ENCODE measurements at places on chromosomes 16 and 17.

- no peak for DNase-seq
These were observed 659.9 kb upstream of the SOX9 start for GRCh38 chr17:71460943-71461342.

DNA sequence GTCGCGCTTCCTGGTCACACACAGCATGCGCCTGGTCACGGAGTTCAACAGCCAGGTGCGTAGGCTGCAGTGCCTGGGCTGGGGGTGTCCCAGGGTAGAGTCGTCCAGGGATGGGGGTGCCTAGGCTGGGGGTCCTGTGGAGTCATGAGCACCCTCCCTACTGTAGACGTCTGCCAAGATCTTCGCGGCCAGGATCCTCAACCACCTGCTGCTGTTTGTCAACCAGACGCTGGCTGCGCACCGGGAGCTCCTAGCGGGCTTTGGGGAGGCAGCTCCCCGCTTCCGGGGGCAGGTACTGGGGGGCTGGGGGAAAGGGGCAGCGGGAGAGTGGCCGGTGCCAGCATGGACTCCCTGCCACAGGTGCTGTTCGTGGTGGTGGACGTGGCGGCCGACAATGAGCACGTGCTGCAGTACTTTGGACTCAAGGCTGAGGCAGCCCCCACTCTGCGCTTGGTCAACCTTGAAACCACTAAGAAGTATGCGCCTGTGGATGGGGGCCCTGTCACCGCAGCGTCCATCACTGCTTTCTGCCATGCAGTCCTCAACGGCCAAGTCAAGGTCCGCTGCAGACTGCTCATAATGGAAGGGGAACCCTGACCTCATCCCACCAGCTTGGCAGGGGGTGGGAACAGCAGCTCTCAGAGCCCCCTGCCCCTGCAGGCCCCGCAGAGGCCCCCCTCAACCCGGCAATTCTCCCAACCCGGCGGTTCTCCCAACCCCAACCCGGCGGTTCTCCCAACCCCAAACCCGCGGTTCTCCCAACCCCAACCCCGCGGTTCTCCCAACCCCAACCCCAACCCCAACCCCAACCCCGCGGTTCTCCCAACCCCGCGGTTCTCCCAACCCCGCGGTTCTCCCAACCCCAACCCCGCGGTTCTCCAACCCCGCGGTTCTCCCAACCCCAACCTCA lies 2.4 kb downstream of the PDIA2 start:
- no peak for DNase-seq

GRCh38 chr16:11685844-11686618 lies 17.8 kb downstream of the SNN start:
- DNase-seq: no peak

- no peak for DNase-seq
These were observed 9.4 kb downstream of the ABCC1 start for GRCh38 chr16:15958703-15959348.
